ENCODE measurements at places on chromosomes 11 and 22.

DNA sequence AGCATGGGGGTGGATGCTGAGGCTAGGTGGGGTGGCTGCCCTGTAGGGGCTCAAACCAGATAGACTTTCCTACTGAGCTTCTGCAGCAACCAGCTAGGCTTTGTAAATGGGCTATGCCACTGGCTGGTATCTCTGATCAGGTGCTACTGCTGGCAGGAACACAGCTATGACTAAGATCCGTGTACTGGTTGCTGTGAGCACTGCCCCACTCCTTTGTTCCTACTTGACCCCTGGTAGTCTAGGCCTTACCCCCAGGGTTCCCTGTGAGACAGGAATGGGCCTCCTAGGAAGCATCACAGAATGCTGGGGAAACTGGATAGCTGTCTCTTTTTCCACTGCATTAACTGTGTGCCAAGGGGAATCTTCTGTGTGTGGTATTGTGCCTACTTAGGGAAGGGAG is 58.4 kb upstream of the GAB2 start:
- DNase-seq: no peak

- no peak for DNase-seq
Measured at GRCh38 chr11:30509364-30509763, 76.8 kb downstream of the MPPED2 start.

DNA sequence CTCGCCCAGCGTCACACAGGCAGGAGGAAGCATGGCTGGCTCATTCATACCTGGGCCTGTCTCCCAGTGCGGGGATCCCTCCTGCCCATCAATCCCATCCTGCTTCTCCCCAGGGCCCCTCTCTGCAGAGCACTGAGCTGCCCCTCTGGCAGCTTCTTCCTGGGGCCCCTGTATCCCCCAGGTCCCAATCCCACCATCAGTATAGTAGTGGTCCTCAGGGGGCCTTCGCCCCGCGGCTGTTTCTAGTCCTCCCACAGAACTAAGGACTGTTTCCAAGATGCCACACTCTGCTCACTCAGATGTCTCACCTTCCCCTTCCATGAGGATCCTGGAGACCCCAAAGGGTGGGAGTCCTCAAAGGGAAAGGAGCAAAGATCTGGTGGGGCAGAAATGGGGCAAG is 97.6 kb downstream of the PDE2A start:
- no peak for DNase-seq

GRCh38 chr11:36467916-36468315 is 42.2 kb downstream of the TRAF6 start:
- no peak for DNase-seq

- no peak for DNase-seq
Measured at GRCh38 chr22:45878051-45878781, 98.7 kb downstream of the WNT7B start.

GRCh38 chr11:97890466-97890865 is 1130.3 kb upstream of the CNTN5 start:
- no peak for DNase-seq

DNA sequence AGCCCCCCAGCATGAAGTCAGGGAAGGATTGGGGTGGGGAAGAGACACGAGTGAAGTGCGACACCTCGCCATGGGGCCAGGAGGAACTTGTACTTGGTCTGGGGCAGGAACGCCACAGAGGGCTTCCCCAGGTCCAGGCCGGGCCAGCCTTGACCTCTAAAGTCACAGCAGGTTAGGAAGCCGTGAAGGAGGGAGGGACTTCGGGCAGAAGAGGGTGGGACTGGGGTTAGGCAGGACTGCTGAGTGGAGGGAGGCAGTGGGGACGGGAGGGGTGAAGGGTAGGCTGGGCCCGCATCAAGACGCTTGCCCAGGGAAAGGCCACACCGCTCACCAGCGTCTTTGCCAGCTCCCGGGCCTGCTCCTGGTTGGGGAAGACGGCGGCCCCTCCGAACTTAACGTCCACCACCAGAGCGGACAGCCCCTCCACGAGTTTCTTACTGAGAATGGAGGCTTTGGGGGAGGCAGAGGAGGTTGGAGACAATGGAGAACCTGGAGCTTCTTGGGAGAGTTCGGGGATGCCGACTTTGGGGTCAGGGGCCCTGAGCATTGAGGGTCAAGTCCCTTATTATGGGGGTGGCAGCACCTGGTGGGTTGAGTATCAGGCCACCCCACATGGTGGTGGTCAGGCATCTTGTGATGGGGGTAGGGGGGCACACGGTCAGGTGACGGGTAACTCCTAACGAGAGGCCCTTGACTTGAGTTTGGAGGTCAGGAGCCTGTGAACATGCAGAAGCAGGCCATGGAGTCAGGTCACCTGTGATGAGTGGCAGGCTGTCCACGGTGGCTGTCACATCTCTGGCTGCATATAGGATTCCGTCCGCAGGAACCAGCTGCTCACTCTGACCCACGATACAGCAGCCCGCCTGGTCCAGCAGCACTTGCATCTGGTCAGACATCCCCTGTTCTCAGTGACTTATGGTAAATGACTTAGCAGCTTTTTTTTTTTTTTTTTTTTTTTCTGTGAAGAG is 1.7 kb upstream of the SCO2 start:
- no peak for DNase-seq

- DNase-seq: peak; percentile 60
Measured at GRCh38 chr11:72585762-72586311, 88.4 kb downstream of the PDE2A start.

- DNase-seq: no peak
Measured at GRCh38 chr11:2519517-2519861, 74.7 kb downstream of the KCNQ1 start.

- no peak for DNase-seq
Measured at GRCh38 chr11:71309181-71309580, 56.8 kb upstream of the SHANK2 start.

DNA sequence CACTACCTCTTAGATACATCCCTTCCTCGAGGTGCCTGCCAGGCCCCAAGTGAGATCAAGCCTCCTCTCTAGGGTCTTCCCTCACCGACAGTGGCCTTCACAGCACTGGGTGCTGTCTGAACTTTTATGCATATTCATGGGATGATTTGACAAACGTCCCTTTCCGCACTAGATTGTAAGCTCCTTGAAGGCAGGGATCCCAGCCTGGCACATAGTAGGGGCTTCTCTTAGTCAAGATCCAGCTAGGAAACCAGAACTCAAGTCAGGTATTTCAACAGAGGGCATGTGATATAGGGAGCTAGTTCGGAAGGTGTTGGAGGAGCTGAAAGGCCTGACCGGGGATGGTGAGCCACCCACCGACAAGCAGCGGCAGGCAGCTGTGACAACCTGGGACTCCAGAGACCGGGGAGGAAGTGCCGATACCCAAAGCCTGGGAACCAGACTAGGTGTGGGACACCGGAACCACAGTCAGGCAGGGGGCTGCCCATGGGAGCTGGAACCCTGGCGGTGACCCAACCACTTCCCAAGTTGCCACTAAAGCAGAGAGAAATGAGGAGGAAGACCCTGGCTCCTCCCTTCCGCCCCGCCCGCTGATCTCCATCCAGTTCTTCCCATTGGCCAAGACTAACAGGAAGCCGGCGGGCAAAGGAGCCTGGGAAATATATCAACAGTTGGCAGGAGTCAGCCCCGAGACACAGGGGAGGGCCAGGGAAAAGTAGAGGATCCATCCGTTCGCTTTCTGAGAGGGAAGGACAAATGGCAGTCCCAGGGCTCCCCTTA is 39.8 kb upstream of the CD82 start:
- DNase-seq: no peak

GRCh38 chr11:107408762-107409211 is 48.8 kb downstream of the CWF19L2 start:
- no peak for DNase-seq

GRCh38 chr11:43736502-43737200 is 56.1 kb downstream of the HSD17B12 start:
- DNase-seq: no peak

DNA sequence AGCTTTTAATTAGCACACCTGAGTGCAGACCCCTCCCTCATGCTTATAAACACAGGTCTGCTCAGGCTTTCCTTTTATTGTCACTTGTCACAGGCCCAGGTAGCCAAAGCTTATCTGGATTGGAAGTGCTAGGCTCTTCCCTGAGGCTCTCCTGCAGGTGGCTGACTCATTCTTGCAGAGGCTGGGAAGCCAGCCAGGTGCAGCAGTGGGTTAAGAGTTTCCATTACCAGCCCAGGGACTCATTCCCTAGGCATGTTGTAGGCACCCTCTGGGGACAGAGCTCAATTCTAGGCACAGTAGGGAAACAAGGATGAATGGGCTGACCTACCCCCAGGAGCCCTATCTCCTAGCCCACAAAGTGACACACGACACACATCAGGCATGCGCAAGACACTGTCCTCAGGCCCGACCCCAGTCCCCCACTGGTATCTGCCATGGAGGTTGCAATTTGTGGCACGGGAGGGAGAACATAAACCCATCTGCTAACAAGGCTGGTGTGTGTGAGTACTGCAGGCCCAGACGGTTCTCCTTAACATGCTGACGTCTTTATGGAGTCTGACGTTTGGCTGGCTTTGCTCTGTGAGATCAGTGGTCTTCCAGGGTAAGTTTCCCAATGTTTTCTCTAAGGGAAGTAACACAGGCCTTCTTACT is 94.2 kb downstream of the ABTB2 start:
- DNase-seq: no peak

GRCh38 chr11:129722529-129722928 is 93.1 kb upstream of the TMEM45B start:
- DNase-seq: no peak

DNA sequence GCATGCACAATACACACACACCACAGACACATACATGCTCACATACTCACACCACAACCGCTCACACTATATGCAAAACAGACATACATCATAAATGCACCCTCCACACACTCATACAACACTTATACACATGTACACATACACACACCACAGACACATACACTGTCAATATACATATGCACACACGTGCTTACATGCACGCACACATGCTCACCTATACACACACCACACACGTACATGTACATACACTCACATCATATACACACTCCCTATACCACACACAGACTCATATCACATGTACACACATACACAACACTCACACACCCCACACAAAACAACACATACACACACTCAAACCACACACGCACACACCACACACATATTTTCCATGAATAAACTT is 885.3 kb downstream of the TBC1D22A start:
- no peak for DNase-seq

DNA sequence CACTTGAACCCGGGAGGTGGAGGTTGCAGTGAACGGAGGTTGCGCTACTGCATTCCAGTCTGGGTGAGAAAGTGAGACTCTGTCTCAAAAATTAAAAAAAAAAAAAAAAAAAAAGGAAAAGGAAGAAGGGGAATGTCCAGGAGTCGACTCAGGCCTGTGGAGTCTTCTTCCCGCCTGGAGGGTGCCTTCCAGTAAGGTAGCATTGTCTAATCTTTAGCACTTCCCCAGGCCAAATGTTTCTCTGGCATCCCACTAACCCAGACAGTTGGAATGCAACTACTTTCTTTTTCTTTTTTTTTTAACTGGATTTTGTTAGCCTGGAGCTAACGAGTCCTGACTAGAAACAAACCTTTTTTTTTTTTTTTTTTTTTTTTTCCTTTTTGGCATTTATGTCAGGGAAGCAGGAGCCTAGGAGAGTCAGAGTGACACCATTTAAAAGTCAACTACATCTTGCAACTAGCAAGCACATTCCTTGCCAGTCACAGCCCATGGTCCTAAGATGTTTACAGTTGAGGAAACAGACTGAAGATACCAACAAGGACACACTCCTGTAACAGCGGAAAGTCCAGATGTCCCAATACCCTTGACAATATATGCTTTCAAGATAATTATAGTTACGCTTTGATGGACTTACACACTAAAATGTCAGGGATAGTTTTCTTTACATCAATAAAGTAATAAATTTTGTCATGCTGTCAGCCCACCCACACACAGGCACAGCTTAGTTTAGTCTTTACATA is 10.6 kb downstream of the PLET1 start:
- no peak for DNase-seq

- no peak for DNase-seq
Measured at GRCh38 chr11:131612533-131612932, 242.1 kb downstream of the NTM start.

- no peak for DNase-seq
Measured at GRCh38 chr22:36447632-36448031, 33.8 kb downstream of the TXN2 start.

GRCh38 chr11:134640971-134641968 is 229.2 kb upstream of the B3GAT1 start:
- DNase-seq: no peak

DNA sequence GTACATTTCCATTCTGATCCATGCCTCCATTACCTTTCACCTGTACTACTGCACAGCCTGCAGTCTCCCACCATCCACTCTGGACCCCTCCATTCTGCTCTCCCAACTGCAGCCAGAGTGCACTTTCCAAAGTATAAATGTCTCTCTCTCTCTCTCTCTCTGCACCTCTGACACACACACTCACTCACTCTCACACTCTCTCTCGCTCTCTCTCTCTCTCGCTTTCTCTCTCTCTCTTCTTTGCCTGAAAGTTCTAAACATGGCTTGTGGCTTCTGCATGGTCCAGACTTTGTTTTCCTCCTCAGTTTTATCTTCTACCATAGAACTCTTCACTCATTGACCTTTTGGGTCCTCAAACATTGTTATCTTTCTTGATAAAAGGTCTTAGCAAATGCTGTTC is 76.6 kb downstream of the WNT11 start:
- no peak for DNase-seq

- no peak for DNase-seq
Measured at GRCh38 chr22:27212617-27213177, 555.3 kb downstream of the MIAT start.

- no peak for DNase-seq
Measured at GRCh38 chr11:123611698-123612097, 42.7 kb downstream of the SCN3B start.

DNA sequence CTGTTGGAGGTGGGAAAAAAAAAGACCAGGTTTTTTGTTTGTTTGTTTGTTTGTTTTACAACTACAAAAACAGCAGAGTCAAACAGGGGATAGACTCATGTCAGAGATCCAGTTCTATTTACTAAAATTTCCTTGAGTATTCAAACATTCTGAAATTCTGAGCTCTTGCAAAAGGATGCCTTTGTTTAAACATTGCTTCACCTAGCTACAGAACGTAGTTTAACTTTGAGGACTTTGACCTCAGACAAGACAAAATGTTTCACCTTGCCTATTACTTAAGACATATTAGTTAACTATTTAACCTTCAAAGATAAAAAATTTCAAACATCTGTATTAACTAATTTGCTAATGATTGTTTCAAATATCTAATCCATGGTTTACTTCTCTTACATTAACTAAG is 36.1 kb upstream of the GLYATL2 start:
- DNase-seq: no peak

- DNase-seq: no peak
Measured at GRCh38 chr11:46633291-46634217, 16.2 kb downstream of the ATG13 start.

DNA sequence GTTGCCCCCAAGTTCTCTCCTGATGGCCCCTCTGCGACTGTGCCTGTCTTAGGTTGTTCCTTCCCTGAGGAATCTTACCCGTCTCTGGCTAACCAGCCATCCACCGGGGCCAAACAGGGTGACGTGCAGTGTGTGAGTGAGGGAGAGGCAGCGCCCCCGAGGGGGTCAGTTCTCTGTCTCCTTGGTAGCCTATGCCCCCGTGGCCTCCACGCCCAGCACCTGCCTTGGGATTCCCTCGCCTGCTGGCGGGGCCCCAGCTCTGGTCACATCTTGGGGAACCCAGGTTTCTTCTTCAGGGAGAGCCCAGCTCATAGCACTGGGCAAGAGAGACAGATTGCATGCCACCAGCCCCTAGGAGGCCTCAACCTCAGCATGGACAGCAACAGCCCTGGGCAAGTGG is 5.8 kb downstream of the NXF1 start:
- no peak for DNase-seq

- no peak for DNase-seq
Measured at GRCh38 chr11:81874635-81875034, 859.0 kb downstream of the FAM181B start.

GRCh38 chr22:35023692-35024363 is 42.1 kb upstream of the ISX start:
- peak; percentile 22 for DNase-seq

Measured in T-helper 9 cell (primary cell).